ENCODE measurements at places on chromosomes 2 and 18.
A peak's percentile ranks its signal among the peaks of the same experiment; 100 is the strongest.

- DNase-seq = no peak
These were observed 61.6 kb upstream of the PARD3B start for GRCh38 chr2:204483608-204484081.

DNA sequence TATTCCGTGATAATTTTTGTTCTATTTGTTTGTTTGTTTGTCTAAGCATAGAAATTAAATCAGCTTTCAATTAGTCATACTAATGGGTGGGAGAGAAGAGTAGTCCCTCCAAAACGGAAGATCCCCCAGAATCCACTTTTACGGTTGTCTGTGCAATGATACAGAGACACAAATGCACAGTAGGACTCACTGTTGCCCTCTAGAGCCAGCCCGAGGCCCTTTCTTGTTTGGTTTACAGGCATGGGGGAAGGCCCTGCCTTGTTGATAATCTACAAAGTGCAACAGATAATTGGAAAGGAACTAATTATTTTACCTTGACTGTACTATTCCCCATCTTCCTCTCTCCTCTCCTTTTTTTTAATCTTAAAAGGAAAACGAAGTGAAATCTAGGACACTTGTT is 121.1 kb downstream of the ACOXL start:
- no peak for DNase-seq

DNA sequence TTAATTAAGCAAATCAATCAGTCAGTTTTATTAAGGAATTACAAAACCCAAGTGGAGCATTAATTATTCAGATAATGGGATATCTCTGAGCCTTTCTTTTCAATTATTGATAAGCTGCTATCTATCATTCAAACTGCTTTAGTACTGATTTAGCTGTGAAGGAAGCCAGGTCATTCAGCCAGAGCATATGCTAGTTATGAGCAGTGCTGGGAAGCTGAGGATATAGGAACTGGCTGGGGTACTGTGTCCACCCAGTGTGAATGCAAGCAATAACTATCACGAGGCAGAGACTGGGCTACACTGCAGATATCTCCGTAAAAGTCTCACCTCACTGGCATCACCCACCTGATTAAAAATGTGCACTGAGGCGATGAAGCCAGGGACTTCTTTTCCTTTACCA is 496.7 kb upstream of the PIK3C3 start:
- no peak for DNase-seq

GRCh38 chr2:40317046-40317445 is 134.8 kb downstream of the SLC8A1 start:
- no peak for DNase-seq

DNA sequence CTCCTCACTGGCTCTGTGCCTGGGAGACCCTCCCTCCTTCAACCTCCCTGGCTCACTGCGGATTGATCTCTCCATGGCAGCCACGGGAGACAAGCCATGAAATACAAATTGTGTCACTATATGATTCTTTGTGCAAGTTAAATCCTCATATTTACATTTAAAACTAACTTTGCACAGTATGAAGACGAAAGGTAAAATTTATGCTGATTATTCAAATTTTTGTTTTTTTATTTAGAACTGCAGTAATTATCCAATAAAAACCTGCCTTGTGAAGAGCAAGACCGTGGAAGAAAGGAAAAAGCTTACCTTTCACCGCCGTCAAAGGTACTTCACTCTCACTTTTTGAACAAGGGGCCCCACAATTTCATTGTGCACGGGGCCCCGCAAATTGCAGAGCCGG is 436.9 kb downstream of the EIPR1 start:
- no peak for DNase-seq

- no peak for DNase-seq
These were observed 9.9 kb downstream of the EPAS1 start for GRCh38 chr2:46306988-46307655.

GRCh38 chr2:50125246-50125645 is 906.7 kb downstream of the NRXN1 start:
- DNase-seq = no peak

- peak; percentile 7 for DNase-seq
These were observed 19.5 kb downstream of the SLC25A52 start for GRCh38 chr18:31741097-31741735.

DNA sequence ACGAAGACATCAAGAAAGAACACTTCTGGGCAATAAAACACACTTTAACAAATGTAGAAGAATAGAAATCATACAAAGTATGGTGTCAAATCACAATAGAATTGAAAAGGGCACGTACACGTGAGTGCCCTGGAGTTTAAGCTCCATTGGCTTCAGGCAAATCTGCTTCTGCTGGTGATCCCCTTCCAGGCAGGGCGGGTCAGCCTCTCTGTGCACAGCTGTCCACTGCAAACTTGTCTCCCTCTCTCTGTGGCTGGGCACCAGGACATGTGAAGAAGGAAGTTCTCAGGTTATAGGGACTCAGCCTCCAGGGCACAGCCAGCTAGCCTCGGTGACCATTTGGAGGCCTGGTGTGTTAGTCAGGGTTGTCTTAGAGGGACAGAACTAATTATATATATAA is 66.0 kb downstream of the ST3GAL5 start:
- no peak for DNase-seq

DNA sequence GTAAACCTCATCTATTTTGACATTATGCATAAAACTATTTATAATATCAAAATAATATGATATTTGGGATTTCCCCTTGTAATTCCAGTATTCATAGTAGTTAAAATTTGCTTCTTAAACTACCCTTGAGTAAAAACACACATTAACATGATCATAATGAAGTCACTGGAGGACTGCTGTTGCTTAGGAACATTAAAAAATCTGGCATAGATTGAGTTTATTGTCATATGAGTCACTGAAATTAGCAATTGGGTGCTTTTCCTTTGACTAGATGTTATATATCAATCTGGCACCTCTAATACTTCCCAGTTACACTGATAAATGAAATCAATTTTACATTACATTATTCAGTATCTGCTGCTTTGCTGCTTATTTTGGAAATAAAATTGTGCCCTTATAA is 57.0 kb upstream of the ZC3H15 start:
- DNase-seq = no peak

- no peak for DNase-seq
These were observed 106.7 kb downstream of the ACKR3 start for GRCh38 chr2:236676136-236676873.

DNA sequence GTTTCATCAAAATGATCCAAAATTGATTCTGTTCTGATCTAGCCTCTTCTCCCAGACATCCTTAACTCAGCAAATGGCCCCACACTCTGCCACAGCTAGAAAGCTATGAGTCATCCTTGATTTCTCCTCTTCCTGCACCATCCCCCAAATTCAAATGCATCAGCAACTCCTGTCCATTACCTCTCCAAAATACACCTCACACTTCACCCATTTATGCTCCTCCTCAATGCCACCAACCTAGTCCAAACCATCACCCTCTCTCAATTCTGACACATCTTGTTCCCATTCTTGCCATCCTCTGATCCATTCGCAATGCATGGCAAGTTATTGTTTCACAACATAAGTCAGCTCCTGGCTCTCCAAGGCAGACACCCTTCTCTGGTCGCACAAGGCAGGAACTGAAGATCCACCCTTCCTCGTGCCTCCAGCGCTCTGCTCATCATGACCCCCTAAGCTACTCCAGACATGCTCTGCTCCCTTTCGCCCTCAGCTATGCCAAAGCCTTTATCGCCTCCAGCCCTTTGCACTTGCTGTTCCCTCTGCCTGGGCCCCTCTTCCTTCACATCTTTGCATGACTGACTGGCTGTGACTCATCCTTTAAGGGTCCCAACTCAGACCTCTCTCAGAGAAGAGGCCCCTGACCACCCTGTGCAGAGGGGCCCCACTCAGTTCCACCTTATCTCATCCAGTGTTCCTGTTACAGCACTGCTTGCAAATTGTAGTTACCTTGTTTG is 83.6 kb downstream of the MREG start:
- no peak for DNase-seq

GRCh38 chr18:24490539-24490938 is 30.1 kb downstream of the HRH4 start:
- DNase-seq = no peak

DNA sequence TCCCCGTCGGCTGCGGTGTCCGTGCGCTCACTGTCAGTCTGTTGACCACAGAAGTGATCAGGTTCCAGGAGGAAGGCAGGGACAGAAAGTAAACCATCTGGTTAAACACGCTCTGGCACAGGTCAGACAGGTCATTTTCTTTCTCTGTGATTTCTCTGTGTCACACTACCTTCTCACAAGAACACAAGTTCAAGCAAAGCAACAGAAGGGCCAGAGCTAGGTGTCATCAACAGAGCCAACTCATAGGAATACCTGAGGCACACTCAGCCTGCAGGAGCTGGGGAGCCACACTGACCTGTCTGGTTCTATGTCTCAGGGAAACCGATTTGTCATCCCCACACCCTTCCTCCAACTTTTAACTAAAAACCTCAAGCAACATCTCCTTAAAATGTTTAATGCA is 115.1 kb upstream of the ZBTB14 start:
- no peak for DNase-seq

DNA sequence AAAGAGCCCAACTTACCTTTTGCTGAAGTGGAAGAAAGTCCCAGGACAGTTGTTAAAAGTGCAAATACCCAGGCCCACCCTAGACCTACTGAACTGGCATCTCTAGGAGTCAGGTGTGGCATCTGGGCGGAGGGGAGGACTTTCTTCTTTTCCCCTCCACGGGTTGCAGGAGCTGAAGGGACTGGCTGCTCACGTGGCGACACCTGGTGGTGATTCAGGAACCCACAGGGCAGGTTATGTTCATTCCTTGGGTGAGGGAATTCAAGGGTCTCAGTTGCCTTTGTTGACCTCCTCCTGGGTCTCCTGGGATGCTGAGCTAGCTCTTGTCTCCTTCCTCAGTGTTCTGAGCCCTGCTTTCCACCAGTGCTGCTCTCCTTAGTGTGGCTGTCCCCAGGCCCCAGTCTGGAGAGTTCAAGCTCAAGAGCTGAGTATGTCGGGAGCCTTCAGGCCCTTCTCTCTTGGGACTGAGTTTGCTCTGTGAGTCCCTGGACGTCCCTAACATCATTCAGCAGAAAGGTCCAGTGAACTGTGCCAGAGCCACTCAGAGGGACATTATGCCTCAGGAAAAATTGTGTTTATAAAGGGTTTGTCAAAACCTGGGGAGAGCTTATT is 56.9 kb downstream of the DYSF start:
- DNase-seq = peak; percentile 58

DNA sequence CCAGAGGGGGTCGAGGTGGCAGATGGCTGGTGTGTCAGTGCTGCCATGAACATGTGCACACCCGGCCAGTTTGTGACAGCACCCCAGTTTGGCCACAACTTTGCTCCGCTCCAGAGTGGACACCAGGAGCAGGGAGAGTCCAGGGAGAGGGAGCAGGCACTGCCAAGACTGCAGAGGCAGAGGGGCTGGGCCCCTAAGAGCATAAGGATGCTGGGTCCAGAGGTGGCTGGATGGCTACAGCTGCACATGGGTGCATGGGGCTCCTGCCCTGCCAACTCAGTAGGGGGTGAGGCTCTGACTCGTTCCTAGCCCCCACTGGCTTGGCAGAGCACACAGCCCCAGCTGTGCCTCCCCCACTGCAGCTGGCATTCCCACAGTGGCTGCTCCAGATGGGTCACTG is 999.2 kb upstream of the CRIM1 start:
- DNase-seq = no peak

DNA sequence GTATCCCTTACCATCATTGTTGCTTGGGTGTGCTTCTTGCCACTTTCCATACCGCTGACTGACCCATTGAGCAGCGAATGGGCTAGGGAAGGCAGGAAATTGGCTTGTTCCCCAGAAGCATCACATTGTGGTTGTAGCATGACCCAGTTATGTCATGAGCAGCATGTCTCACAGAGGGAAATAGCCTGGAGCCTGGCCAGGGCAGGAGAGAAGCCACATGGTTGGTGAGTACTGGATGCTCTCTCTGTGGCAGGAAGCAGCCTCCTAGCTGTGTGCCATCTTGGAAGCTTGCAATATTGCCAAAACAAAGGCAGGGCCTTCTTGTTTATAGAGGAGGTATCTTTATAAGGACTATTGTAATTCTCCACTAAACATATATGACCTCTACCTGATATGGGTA is 482.6 kb downstream of the PIK3C3 start:
- DNase-seq = no peak

GRCh38 chr2:106982350-106982749 is 96.4 kb upstream of the ST6GAL2 start:
- DNase-seq = no peak

DNA sequence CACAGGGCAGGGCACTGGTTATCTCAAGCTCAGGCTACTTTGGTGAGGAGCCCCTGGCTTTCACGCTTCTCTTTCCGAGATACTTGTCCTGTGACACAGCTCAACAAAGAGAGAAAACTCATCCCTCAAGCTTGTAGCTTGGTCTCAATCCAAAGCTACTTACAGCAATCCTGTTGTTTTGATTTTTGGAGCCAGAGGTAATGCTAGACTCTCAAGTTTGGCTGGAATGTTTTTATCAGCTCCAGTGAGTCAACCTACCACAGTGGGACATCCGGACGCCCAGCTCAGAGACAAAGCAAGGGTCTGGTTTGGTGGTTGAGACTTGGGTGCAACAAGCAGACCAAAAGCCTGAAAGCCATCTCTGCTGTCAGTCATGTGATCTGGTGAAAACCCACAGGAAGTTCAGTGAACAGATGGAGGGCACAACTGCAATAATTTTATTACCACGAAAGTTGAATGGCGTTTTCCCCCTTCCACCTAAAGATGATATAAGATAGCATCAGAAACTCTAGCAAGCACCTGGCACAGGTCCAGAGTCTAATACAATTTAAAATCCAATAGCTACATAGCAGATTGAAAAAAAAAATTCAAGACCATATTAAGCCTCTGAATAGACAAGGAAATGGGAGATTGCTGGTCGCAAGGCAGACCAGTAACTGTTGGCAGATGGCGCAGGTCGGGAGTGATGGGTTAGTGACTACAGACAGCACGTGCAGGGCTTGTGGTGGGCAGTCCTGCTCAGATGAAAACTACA is 102.3 kb upstream of the SMAD7 start:
- no peak for DNase-seq

DNA sequence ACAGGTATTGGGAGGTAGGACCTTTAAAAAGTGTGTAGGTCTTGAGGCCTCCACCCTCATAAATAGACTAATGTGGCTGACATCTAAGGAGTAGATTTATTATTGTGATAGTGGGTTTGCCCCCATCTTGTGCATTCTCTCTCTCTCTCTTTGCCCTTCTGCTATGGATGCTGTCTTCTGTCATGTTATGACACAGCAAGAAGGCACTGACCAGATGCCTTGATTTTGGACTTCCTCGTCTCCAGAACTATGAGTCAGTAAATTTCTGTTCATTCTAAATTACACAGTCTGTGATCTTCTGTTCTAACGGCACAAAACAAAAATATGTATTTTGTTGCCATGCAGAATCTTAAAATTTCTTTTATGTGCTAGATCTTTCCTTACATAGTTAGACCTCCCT is 66.9 kb downstream of the ATAD2B start:
- DNase-seq = no peak

- DNase-seq = no peak
These were observed 63.7 kb downstream of the COL4A3 start for GRCh38 chr2:227228061-227228667.

DNA sequence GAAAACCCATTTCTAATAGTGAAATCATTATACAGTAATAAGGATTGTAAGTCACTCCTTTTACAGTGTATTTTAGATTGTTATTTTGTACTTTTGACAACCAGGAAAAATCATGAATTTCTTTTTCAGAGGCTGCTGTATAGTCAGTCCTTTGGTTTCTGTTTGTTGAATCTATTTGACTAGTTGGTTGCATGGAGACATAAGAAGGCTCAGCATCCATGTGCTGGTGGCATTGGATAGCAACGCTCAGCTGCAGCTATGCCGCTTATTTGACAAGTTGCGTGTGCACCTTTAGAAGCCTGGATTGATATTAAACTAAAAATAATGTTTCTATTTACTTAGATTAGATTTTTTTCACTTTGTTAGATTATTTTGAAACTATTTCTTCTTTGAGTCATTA is 254.1 kb upstream of the SYT4 start:
- DNase-seq = no peak

GRCh38 chr2:48034295-48034694 is 128.0 kb upstream of the FBXO11 start:
- no peak for DNase-seq

All from effector memory CD4-positive, alpha-beta T cell (primary cell).